ENCODE measurements at places on chromosomes 5 and 9.

DNA sequence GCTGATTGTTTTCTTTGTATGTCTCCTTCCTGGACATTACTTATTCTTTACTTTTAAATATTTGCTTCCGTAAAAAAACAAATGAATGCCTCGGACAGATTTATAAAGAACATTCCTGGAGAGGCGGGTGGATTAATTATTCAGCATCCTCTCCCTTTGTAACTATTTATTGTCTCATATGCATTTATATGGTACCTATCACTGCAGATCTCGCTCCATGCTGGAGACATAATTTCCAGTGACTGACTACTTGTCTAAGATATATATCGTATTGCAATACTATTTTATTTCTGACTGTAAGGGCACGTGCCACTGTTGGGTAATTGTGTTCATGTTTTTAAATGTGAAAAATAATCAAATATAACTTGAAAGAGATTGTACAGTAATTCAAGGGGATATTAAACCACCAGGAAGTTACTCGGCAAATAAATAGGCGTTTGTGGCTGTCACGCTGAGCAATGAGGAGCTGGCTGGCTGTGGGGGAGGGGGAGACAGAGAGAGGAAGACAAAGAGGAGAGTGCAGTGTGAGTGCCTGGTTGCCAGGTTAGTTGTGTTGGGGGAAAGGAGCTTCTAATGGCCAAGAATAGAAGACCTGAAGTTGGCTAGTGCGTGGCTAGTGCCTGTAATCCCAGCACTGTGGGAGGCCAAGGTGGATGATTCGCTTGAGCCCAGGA, 131.8 kb upstream of the GABRP start:
- no peak for DNase-seq

DNA sequence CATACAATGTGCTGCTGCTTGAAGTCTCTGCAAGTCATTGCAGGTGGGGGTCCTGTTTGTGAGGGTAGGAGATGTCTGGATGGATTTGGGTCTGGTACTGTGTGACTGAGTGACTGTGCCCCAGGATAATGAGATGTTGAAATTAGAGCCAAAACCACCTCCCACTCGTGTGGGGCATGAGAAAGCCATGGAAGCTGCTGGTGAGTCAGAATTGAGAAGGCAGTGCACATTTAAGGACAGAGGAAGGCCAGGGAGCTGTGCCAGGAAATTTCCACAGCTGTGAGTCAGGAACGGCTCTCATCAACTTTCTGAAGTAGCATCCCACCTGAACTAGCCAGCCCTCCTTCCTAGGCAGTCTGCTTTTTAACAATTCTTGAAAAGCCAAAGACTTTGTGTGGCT, 229.8 kb downstream of the DRD1 start:
- no peak for DNase-seq

- no peak for DNase-seq
Measured at GRCh38 chr9:135608294-135608998, 30.9 kb downstream of the GLT6D1 start.

DNA sequence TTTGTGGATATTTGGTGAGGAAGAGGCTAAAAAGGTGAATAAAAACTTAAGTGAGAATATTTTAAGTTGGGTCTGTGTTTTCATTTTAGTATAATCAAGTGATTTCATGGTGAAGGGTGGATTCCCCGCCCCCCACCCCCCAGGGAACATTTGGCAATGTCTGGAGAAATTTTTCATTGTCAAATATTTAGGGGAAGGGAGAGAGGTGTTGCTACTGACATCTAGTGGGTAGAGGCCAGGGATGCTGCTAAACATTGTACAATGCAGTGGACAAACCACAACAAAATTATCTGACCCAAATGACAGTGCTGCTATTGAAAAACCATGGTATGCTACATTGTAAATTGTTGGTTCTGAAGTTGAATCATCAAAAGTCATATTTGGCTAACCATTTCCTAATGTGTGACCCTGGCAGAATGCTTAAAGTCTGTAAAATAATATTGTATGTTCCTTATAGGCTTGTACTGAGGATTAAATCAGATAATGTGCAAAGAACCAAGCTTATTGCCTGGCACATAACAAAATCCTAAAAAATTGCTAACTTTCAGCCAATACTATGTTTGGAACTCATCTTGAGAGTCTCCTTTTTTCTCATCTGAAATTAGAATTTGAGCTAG, 5.6 kb downstream of the C5orf24 start:
- DNase-seq = no peak

DNA sequence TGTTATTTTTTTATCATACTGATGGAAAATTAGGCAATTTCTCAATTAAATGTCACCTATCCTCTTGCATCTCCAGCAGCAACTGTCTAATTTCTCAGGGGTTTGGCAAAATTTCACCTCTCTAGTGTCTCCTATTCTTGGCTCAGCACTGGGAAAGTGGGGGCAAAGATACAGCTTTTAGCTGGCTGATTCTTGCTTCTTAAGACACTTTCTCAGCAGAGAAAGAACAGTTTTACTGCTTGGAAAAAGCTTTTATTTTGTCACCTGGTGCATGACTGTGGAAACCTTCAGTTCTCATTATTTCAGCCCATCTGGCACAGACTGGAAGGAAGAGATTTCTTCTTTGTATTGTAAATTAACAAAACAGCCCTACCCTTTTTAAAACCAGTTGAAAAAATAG, 283.6 kb upstream of the SGCD start:
- DNase-seq = no peak

DNA sequence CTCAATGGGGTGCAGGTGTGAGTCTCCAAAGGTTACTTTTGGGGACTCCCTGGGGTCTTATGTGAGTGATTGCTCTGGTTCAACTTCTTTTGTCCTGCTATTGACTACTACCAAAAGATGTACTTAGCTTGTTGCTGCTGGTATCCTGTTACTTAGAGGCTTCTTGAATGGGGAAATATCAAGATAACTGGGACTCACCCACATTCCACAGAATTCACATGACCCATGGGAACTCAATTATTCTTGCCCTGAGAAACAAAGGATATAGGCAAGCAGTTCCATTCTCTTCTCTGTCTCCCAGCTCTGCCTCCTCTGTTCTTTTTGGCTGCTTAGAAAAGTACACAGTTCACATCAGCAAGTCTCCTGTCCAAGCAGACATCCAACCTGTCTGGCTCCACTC, 105.9 kb downstream of the UNC13B start:
- no peak for DNase-seq

DNA sequence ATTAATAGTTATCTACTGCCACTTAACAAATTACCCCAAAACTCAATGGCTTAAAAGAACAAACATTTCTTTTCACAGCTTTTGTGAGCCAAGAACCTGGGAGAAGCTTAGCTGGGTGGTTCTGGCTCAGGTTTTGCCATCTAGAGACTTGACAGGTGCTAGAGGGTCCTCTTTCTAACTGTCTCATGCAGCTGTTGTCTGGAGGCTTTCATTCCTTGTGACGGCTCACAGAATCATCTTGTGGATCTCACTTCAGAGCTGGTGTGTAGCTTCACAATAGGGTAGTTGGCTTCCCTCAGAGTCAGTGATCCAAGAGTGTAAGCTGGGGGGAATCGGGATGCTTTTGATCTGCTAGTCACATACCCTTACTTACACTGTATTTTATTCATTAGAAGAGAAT, 81.2 kb upstream of the APC start:
- DNase-seq = no peak

GRCh38 chr9:107614765-107615164, 125.2 kb upstream of the KLF4 start:
- no peak for DNase-seq

DNA sequence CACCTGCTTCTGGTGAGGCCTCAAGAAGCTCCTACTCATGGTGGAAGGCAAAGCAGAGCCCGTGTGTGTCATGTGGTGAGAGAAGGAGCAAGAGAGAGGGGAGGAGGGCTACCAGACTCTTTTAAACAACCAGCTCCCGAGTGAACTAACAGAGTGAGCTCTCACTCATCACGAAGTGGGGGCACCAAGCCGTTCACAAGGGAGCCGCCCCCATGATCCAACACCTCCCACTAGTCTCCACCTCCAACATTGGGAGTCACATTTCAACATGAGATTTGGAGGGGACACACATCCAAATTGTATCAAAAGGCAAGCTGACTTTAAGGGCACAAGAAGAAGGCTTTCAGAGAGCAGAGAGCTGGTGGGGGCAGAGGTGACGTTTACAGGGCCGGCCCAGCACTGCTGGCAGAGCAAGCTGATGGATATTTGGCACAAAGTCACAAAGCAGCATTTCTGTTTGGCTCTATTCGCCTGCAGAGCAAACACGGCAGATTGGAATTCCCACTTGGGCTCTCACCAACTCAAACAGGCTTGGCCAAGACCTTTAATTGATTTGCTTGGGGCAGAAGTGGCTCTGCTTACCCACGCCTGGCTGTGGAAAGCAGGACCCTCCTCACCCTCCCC, 20.0 kb downstream of the PITX1 start:
- DNase-seq = no peak

DNA sequence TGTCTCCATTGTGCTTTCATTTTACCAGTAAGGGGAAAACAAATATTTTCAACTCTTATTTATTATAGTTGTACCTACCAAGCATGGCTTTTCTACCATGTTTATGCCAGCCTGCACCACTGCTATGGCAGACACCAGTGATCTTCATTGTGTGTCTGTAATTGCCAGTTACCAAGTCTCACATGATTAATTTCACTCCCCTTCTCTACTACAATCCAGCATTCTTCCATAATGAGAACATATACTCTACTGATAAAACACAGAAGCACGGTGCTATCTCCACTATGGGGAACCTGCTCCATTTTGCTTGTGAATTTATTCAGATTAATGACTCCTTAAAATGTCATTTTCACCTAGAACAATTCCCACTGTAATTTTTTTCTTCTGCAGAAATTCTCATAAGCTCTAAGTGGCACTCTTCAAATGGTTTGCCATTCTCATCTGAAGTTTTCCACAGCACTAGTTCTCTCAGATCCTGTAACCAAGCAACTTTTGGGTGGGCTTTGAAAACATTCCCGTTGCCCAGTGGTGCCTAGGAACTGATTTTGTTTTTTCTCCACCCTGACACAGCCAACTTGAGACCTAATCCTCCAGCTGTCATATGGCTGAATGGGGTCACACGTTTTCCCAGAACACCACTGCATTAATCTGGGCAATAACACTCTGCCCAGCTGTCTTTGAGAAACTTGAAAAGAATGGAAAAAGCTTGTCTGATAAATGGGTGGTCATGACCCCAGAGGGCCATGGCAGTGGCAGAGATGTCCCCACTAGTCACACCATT, 222.7 kb upstream of the RASEF start:
- no peak for DNase-seq

DNA sequence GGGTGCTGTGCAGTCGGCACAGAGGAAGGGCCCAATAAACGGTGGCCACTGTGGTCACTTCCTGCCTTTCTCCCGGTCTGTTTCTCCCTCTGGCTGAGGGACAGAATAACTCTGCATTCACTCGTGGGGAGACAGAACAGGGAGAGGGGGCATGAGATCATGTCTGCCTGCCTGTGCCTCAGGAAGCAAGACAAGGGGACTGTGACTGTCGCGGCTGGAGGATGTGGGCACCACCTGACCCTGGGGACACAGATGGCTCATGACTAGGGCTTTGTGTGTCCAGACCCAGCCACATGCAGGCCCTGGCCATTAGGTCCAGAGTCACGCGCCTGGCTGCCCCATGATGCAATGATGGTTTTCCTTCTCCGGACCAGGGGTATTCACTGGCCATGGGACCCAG, 5.8 kb downstream of the TRUB2 start:
- no peak for DNase-seq

DNA sequence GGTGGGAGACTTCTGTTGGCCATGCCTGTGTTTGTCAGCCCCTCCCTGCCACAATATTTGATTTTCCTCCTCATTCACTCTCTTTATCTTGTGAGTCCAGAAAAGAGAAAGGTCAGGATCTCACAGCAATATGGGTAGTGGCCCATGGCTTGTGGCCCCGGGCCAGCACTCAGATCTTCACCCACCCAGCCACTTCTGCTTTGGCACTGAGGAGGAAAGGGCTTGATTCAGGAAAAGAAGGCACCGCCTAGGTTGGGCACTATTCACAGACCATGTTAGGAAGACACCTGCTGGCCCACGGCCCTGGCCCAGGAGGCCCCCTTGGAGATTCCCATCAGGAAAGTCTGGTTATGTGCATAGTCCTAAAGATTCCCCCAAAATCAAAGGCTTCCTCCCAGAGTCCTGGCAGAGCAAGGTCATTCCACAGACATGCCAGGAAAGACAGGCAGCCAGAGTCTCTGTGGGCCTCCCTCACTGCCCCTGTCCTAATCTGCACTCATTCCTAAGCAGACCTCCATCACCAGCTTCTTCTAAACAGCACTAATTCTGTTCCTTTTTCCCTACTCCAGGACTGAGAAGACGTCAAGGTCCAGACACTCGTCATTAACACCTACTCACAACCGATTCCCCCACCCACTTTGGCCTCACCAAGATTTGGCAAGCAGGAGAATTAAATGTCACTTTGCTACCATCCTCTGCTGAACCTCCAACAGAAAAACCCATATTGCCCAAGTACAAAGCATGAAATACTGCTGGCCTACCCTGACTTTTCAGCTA, 179.3 kb downstream of the DEPDC1B start:
- no peak for DNase-seq

DNA sequence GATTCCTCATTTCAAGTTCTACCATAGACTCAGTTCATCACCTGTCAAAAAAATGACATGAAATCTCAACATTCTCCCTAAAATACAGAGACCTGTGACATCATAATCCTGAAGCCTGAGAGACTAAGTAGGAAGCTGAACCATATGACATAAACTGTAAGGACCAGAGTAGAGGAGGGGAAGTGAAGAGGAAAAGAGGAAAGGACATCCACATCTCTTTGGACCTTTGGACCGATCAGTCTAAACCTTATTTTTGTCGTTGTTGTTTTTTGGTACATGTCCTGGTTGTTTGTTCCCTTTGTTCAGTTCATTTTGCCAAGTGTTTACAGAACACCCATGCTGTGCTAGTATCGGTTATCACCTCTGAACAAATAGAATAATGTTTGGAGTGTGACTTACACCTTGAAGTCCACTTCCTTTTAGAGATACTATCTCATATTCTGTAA, 41.9 kb downstream of the LURAP1L start:
- DNase-seq = no peak

- no peak for DNase-seq
Measured at GRCh38 chr5:17882760-17883488, 248.7 kb downstream of the TAF11L14 start.

DNA sequence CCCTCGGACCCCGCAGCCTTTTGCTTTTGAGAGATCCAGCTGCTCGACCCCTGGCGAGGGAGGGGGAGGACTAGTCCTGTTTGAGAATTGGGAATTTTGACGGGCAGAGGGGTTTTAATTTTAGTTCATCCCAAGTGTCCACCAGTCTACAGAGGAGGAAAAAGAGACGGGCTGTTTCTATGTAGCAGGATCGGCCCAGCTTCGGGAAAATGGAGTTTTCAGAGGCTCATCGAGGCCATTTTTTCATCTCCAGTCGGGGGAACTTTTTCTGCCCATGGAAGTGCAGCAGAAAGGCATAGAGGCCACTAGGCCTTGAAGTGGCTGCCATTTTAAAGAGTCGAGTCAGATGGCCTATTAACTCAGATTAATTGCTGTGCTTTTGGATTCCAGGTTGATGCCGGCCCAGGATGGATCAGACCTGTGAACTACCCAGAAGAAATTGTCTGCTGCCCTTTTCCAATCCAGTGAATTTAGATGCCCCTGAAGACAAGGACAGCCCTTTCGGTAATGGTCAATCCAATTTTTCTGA, 1.2 kb downstream of the NSD1 start:
- DNase-seq = no peak
